ENCODE measurements at places on chromosomes 7 and 10. TPM values are rescaled to one million over a fixed set of nuclear protein-coding genes. Genes with fewer than 3 reads are reported as not detected.

The SORBS1 gene
- total RNA-seq, result 0.23 TPM

The UPK3BL1 gene
- total RNA-seq, result 5.4 TPM

The CELF2 gene
- 7.6 TPM for total RNA-seq

The ANKRD26 gene
- total RNA-seq, result 7.0 TPM

The ZNRF2 gene
- 2.8 TPM for total RNA-seq

The AKR1C4 gene
- not detected for total RNA-seq

The HOXA4 gene
- not detected for total RNA-seq

The IDI1 gene
- 22.8 TPM for total RNA-seq

The SKIDA1 gene
- total RNA-seq, result 0.53 TPM

The ATG9B gene
- not detected for total RNA-seq

The C7orf33 gene
- not detected for total RNA-seq

The PTPRN2 gene
- total RNA-seq, result 3.0 TPM

The KAZALD1 gene
- total RNA-seq, result 25.4 TPM

The LEP gene
- total RNA-seq, result 0.94 TPM

The DNAH11 gene
- 0.59 TPM for total RNA-seq

The SEMA3E gene
- not detected for total RNA-seq

The DRGX gene
- not detected for total RNA-seq

The SPDYE6 gene
- total RNA-seq, result not detected

All from smooth muscle cell of the coronary artery (primary cell).